Posterior vena cava (tissue), 2 donors: ENCODE measurements at places on chromosomes 3 and 15. TPM values are rescaled to one million over a fixed set of nuclear protein-coding genes. Genes with fewer than 3 reads are reported as not detected.

Gene PTPN23
- total RNA-seq, result 30.8 TPM

Gene BOC
- total RNA-seq, result 86.8 TPM

Gene CDCP1
- total RNA-seq, result 3.9 TPM

Gene MUC4
- total RNA-seq, result not detected

Gene ITIH1
- 2.6 TPM for total RNA-seq

Gene GOLGA8M
- 2.2 TPM for total RNA-seq

Gene SERF2
- total RNA-seq, result 618 TPM

Gene SLC6A1
- total RNA-seq, result 1.3 TPM

Gene PYDC2
- not detected for total RNA-seq

Gene SEMA5B
- 0.93 TPM for total RNA-seq

Gene GUCA1C
- not detected for total RNA-seq

Gene HTR3E
- total RNA-seq, result not detected

Gene GOLGA6D
- total RNA-seq, result not detected

Gene IGF2BP2
- 4.1 TPM for total RNA-seq

Gene SLC2A2
- not detected for total RNA-seq

Gene DUOXA2
- not detected for total RNA-seq

Gene TMEM45A
- 75.3 TPM for total RNA-seq

Gene FILIP1L
- total RNA-seq, result 370 TPM

Gene EIF4E3
- total RNA-seq, result 40.8 TPM

Gene IP6K1
- 33.3 TPM for total RNA-seq

Gene SAXO2
- total RNA-seq, result 2.1 TPM

DNA sequence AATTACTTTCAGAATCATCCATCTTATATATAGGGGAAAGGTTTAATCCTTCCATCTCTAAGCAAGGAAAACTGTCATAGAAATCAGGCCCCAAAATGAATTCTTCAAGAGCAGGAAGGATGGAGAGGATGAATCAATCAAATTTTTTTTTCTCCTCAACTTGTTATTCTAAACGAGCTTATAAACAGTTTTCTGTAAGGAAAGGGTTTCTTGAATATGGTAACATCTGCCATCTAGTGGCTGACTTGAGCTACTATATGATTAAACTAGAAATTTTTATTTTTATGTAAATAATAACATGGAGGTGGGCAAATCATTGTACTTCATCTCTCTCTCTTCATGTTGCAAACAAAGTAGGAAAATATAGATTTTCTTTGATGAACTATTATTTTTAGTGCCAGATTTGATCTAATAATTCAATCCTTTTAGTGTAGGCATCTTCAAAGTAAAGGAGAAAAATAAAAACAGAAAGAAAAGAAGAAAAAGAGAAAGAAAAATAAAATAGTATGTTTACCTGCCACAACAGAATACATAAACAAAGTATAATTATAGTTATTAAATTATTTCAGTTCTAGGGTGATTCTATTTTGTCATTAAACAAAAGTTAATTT, 146.6 kb downstream of the SERPINI1 start:
- DNase-seq, result no peak

DNA sequence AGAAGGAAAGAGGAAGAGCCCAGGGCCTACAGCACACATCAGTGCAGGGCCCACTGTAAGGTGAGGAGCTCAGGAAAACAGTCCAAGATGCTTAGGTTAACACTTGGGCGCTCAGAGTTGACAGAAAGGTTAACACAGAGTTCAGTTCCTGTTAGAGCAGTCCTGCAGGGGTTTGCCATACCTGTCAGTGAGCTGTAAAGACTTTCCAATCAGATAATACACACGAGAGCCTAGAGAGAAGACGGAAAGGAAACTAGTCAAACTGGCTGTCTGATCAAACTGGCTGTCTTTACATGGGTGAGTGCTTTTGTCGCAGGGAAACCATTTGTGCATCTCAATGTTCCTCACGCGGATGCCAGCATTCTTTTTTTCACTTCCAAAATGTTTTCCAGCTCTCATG, 61.4 kb upstream of the ARHGEF26 start:
- DNase-seq, result no peak

DNA sequence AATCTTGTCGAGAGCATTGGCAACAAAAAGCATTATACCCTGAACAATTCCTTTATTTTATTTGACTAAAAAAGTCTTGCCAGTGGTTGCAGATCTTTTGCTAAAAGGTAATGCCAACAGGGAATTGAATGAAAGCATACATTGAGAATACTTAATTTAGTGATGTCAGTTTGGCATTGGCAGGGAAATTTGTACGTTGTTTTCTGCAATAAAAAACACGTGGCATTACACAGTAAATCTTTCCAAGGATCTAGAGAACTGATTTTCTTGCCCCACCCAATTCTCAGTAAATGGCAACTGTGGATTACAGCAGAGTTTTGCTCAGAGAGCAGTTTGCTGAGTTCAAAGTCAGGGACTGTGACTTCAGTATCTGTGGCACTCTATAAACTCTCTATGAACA, 38.3 kb upstream of the IGSF10 start:
- DNase-seq, result no peak

DNA sequence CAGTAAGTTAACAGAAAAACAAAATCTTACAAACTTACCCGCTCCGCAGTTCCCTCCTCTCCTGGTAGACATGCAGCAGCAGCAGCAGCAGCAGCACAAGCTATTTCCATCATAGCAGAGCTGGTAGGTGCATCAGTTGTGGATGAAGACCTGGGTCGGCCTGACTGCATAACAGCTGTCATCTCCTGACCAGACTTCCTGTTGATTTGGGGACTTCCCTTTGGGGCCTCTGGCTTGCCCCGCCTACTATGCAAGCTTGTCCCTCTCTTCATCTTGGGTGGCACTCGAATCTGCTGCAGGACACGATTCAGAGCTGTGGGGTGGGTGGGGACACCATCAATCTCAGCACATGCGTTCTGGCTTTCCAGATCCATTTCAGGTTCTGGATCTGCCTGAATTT, 65.7 kb downstream of the TMCC1 start:
- no peak for DNase-seq

DNA sequence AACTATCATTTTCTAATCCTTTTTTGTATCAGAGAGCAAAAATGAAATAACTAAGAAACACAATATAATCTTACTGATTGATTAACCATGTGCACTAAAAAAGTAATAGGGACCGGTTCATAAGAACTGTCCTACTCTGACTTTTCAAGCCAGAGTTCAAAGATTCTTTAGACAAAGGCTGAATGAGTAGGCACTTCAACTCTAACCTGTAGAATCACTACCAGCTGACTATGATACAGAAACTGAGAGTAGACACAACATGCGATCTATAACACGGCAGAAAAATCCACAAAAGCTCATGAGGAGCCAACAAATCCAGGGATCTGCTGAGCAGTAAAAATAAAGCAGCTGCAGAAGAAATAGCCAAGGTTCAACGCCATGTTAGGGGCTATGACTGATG, 8.9 kb downstream of the COPB2 start:
- DNase-seq, result no peak

GRCh38 chr3:154981664-154982063, 98.5 kb upstream of the MME start:
- DNase-seq, result no peak

DNA sequence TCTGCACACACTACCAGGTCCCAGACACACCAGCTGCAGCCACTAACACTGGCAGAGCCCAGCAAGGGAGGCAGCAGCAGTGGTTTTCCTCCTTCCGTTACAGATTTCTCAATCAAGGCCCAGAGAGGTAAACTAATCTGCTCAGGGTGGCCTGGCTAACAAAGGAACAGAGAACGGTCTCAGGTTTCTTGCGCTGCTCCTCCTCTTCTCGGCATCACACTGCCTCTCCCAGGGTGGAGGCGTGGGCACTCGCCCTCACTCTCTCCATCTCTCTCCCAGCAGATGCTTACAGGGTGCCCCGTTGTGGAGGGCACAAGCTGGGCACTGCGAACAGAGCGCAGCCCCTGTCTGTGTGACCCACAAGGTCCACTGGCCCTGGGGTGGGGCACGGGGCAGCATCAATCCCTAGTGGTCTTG, 228.7 kb downstream of the VPS13C start:
- no peak for DNase-seq

- no peak for DNase-seq
Observed at GRCh38 chr3:180018543-180018942, 18.2 kb downstream of the PEX5L start.

GRCh38 chr3:131236421-131236820, 145.2 kb upstream of the NUDT16 start:
- DNase-seq, result no peak

DNA sequence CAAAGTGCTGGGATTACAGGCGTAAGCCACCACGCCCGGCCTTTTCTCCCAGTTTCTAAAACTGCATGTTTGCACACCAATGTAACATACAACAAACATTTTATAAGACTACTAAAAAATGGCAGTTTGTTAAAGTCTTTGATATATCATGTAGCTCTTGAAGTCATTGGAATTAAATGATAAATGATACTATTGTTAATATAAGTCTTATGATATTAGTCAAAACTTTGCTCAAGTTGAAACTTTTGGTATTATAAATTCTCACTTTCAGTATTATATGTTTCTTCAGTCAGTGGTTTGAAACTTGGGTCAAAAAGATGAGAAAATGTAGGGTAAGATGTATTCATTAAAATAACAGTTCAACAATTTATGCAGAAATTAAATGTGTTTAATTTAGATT, 117.6 kb upstream of the TBL1XR1 start:
- DNase-seq, result no peak

DNA sequence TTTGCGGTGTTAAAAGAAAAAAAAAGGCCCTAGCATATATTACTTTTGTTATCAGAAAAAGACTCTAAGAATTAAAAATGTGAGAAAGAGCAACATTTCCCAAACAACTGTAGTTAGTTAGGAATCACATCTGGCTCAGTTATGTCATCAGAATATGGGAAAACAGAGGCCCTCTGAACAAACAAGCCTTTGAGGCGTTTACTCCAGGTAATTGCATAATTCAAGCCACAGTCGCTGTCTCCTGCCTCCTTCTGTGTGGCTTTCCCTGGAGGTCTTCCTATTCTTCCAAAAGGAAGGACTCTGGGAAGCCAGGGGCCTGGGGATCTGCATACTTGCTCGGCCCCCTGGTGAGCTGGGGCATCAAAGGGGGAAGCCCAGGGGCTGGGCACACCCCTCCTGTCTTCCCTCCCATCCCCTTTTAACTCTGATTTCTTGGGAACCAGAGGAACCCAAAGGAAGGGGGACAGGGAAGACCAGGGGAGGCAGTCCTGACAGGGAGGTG, 3.7 kb upstream of the FAM107A start:
- DNase-seq, result peak; percentile 31

DNA sequence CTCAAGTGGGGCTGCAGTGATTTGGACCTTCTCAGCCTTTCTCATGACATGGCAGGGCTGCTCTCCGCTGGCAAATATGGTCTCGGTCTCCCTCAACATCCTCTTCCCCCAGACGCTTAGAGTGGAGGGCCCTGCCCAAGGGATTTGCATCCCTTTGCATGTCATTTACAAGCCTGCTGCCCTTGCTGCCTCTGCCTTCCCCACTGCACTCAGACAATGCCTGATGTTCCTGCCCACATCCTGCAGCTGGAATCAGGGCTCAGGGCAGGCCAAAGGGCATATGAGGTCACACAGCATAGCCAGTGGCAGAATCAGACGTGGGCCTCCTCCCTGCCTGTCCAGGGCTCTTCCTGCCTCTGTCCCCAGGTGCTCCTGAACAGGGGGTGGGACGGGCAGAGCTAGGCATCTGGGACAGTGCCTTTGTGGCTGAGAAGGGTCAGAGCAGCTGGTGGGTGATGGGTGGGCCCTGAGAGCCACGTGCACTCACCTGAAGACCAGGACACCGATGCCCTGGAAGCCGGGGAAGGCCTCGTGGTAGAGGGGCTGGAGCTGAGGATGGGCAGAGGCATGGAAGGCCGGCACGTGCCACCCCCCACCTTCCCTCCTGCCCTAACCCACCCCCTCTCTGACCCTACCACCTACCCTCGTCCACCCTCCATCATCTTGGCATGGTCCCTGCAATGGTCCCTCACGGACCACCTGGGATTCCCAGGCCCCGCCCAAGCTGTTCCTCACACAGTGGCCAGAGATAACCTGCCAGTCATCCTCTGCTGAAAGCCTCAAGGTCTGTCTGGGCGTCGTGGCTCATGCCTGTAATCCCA, 27.4 kb upstream of the GOLGA6C start:
- DNase-seq, result peak; percentile 67

- DNase-seq, result no peak
Observed at GRCh38 chr15:70559265-70560239, 203.8 kb downstream of the UACA start.

- no peak for DNase-seq
Observed at GRCh38 chr15:69145694-69146492, 14.5 kb upstream of the GLCE start.

DNA sequence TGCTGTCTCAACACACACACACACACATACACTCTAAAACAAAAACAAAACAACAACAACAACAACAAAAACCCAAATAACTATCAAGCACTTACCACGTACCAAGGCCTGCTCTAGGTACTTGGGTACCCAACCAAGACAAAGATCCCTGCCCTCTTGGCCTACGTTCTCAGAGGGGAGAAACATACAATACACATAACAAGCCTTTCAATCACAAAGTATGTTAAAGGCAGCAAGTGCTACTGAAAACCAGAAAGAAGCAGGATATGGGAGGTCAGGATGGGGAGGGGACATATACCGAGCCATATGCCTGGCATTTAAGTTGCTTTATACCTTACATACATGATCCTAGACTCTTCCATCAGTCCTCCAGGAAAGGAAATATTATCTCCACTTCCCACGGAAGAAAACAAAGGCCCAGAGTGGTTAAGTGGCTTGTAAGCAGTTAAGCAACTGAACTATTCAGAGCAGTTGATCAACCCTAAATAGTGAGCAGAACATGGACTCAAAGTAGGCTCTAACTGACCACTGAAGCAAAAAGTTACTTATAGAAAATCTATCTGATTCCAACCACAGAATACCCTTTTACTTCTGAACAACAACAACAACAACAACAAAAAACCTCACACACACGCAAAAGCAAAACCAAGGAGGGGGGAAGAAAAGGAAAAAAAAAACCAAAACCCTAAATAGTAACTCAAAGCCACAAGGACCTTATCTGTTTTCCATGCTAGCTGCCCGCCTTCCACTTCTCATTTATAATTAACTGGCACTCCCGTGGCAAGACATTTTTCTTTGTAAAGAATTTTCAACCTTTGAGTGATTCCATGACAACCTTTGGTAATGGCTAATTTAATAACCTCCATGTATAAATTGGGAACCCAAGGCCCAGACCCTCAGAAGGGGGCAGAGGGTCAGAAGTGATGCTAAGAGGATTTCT, 21.0 kb downstream of the PRICKLE2 start:
- DNase-seq, result no peak

DNA sequence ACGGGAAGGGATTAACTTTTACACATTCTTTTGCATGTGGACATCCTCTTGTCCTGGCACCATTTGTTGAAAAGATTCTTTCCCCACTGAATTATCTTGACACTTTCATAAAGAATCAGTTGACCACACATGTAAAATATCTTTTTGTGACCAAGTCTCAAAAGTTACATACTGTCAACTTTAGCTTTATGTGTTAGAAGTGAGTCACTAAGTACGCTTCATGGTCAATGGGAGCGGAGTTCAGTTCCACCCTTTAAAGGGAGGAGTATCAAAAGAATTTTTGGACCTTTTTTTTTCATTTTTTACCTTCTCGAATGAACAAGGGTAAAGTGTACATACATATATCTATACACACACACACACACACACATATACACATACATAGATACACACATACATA, 35.4 kb downstream of the MAPK6 start:
- DNase-seq, result no peak
